ENCODE measurements at places on chromosomes 11 and 22.
A peak's percentile ranks its signal among the peaks of the same experiment; 100 is the strongest.

DNA sequence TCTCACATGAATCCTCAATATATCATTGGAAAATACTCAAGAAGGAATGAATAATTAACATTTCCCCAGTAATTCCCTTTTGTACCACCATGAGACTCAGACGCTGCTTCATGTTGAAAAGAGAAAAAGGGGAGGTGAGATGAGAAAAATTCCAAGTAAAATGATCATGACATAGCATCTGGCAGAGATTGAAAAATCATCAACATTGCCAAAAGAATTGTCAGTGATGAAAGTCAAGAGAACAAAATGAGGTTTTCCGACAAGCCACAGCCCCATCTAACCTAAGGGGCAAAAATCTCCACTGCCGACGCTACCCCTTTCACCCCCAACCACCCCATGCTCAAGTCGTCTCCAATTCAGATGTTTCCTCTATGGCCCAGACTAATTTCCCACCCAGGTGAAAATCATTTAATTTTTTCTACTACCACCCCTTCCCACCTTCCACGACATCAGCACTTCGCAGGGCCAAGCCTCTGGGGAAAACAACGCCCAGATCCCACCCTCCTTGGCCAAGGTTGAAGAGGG lies 1.2 kb downstream of the RAB6A start:
- DNase-seq = peak; percentile 38

DNA sequence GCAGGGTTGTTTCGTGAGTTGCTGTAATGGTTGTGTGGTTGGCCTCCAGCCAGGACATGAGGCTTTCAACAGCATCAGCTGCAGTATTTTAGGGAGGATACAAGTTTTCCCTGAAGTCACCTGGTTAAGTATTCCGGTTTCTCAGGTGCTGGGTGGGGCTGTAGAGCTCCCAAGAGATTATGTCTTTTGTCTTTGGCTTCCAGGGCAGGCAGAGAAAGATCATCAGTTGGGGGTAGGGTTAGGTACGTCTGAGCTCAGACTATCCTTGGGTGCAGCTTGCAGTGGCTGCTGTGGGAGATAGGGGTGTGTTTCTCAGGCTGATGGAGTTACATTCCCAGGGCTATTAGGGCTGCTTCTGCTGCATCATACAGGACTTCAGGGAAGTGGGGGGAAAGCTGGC lies 47.5 kb upstream of the MRGPRX1 start:
- DNase-seq = peak; percentile 70

DNA sequence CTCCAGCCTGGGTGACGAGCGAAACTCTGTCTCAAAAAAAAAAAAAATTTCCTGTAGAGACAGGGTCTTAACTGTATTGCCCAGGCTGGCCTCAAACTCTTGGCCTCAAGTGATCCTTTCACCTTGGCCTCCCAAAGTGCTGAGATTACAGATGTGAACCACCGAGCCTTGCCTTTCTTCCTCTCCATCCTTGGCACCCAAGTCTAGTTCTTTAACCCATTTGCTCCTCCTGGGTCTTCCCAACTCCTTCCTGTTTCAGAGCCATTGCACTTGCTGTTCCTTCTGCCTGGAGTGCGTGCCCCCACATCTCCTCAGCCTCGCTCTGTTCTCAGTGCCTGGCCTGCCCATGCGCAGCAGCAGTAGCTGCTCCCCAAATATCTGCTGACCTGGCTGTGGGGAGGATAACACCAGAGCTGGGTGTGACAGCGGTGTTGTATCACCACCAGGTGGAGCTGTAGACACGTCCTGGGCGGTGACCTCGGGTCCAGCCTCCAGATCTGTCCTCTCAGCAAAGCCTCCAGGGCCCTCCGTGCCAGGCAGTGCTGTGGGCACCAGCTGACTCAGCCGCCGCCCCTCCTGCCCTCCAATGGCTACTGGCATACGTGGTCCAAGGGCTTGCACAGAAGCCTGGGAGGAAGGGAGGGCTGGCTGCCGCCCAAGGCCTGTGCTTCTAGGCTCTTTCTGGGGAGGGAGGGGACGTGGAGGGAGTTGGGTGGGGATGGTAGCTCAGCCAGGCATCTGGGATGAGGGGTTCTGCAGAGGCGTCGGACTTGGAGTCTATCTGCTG lies 22.0 kb downstream of the TEF start:
- DNase-seq = peak; percentile 88

DNA sequence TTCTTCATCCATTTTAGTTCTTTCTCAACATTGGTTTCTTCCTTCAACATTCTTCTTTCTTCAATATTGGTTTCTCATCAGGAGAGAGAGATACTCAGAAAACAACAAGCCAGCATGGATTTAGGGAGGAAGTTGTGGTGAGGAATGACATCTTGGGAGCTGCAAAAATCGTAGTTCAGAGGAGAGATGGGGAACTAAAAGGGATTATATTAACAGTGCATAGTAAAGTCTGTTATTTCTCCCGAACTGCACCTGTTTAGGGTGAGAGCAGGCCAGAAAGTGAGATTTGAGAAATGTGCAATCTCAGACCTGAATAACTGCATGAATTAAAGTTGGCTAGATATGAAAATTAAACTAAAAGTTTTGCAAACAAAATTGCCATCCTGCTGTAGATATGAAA lies 94.5 kb downstream of the CASP12 start:
- no peak for DNase-seq

- no peak for DNase-seq
These were observed 46.2 kb upstream of the YWHAH start for GRCh38 chr22:31897842-31898805.

- DNase-seq = no peak
These were observed 27.9 kb downstream of the PAX6 start for GRCh38 chr11:31783252-31783651.

GRCh38 chr22:26734339-26735018 lies 77.1 kb downstream of the MIAT start:
- no peak for DNase-seq

GRCh38 chr11:59191890-59192289 lies 20.0 kb downstream of the DTX4 start:
- DNase-seq = no peak

GRCh38 chr11:115379528-115379927 lies 124.7 kb downstream of the CADM1 start:
- no peak for DNase-seq

GRCh38 chr11:112925516-112926310 lies 35.5 kb upstream of the NCAM1 start:
- peak; percentile 13 for DNase-seq

DNA sequence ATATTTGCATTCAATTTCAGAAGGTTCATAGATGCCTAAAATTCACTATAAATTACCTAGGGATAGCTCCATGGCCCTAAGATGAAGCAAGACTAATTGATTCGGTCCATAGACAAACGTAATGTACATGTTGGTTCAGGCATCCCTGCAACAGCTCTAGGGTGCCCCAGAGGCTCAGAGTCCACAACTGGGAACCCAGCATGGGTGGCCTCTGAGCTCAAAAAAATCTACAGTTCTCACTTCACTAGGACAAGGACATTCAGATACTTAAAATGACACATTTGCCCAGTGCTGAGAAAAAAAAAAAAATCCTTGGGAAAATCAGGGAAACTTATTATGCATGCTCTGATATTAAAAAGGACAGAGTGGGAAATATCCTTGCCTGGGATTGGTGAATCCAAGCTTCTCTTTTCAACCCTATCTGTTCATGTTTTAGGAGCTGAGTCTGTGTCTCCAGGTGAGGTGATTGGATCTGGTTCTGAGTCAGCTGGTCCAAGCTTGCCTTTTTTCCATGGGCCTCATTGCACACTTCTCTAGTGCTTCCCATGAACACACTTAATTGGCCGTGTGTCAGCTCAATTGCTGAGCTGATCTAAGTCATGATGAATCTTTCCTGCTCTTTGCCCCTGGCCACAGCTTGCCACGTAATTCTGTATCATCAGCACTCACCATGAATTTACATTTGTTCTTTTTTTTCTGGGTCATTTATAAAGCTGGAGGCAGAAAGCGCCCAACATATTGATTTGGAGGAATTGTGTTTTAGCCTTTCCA lies 116.3 kb upstream of the RCN1 start:
- peak; percentile 95 for DNase-seq

- peak; percentile 10 for DNase-seq
These were observed 1085.3 kb downstream of the DLG2 start for GRCh38 chr11:84541731-84542340.

DNA sequence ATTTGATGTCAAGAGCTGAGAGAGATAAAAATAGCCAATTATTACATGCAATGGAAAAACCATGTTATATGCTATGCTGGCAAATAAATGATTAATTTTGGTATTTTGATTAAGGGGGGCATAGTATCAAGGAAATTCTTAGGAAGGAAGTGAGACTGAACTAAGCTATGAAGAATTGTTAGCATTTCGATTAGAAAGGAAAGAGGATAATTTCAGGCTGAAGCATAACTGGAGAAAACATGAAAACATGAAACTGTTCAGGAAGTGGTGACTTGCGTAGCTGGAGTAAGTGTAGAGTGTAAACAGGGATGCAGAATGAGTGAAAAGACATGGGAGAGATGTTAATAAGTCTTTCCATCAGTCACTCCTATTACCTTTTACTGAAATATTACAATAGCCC lies 6.4 kb downstream of the ACRV1 start:
- DNase-seq = no peak

- no peak for DNase-seq
These were observed 25.2 kb downstream of the ALKBH3 start for GRCh38 chr11:43905813-43906241.

DNA sequence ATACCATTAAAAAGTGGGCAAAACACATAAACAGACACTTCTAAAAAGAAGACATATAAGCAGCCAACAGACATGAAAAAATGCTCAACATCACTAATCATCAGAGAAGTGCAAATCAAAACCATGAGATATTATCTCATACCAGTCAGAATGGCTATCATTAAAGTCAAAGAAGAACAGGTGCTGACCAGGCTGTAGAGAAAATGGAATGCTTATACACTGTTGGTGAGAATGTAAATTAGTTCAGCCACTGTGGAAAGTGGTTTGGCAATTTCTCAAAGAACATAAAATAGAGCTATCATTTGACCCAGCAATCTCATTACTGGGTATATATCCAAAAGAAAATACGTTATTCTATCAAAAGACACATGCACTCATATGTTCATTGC lies 13.5 kb downstream of the OR2AT4 start:
- DNase-seq = no peak

DNA sequence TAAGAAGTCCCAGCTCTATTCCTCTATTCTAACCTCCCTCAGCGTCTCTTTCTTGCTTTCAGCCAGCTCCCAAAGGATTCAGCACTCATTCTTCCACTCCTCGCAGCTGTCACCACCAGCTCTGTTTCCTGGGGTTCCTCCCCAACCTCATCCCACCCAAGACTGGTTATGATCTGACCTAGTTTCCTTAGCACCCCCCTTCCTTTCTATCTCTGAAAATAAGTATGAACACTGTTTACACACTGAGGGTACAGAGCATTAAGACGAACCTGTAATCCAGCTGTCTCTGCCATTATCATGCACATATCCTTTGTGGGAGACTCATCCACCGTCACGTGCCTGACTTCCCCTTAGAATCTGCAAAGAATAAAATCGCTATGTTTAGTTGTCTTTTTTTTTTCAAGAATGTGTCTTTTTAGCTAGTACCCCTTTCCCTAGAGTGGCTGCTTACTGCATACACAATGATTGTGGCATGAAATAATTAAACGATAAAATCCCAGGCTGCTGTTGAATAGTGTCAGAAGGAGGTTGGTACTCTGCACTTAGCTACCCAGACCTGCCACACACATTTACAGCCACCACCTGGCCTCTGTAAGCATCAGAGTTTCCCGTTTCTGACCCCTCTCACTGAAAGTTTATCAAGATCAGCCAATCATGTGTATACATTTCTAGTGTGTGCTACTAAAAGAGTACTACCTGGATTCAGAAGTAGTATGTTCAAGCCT lies 26.9 kb upstream of the CSTF3 start:
- DNase-seq = no peak

DNA sequence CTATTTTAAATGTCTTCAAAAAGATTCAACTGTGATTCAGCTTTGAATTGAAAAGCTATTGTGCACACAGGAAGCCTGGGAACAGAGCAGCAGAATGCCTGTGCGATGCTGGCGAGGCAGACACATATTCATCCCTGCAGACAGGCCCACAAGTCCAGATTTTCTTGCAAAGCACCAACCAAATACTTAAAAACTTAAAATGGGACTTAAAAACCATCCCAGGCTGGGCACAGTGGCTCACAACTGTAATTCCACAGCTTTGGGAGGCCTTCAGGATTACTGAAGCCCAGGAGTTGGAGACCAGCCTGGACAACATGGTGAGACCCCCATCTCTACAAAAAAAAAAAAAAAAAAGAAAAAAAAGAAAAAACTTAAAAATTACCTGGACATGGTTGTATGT lies 122.6 kb upstream of the SERPIND1 start:
- no peak for DNase-seq

GRCh38 chr11:89452780-89453179 lies 38.4 kb downstream of the NOX4 start:
- no peak for DNase-seq

DNA sequence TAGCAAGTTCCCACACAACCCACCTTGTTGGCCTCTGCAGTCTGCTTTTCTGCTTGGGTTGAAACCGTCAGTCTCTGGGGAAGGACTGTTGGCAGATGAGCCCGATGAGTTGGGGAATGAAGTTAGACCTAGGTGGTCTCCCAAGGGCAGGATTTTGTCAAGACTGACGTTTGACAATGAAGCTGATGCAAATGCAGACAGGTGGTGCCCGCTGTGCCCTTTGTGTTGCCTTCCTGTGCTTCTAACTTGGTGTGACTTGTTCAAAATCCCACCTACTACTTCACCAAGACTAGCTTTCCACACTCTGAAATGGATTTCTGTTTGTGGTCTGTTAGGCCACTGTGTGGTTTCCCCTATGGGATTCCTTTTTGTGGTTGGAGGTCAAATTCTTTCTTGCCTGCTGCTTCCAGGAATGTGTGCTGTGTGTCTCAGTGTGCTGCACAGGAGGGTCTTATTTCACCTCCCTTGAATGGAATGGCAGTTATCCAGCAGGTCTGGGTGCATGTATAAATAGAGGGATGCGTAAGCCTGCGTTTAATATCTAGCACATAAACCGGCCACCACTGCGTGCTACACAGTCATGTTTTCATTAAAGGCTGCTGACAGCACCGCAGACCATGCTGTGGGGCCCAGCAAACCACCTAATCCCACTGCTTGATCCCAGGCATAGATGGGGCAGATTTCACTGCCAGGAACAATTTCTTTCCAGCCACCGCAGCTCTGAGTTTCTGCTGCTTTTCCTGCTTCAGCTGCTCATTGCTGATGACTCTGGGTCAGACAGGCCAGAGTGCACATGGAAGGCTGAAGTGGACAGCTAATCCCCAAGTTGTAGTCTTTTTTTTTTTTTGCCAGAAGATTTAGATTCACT lies 44.8 kb downstream of the ADAMTS8 start:
- peak; percentile 98 for DNase-seq

DNA sequence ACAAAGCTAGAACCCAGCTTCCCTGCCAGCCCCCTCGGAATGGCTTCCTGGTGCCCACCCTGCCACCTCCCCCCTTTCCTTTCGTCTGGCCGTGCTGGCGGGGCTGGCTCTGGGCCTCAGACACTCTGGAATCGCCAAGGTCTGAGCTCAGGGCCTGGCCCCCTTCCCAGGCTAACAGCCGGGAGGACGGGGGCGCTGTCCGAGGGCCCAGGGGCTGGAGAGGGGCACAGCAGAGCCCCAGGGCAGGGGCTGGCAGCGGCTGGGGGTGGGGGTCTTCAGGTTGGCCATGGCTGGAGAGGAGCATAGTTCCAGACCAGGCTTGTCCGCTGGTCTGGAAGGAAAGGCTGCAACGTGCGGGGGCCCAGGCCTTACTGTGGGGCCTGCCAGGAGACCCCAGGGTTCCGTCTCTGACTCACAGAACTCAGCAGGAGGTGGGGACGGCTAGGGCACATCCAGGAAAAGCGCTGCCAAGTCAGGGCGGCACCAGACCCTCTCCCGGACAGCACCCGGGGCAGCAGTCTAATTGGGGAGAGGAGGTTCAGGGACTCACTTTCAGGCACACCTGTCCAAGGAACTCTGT lies 861 bp upstream of the LTBP3 start:
- DNase-seq = no peak

GRCh38 chr11:76087749-76088148 lies 118.6 kb downstream of the WNT11 start:
- no peak for DNase-seq

Data from PC-3 (cell line).